Fibroblast of lung (primary cell): ENCODE measurements at places on chromosomes 7 and 10. TPM values are rescaled to one million over a fixed set of nuclear protein-coding genes. Genes with fewer than 3 reads are reported as not detected.

DNA sequence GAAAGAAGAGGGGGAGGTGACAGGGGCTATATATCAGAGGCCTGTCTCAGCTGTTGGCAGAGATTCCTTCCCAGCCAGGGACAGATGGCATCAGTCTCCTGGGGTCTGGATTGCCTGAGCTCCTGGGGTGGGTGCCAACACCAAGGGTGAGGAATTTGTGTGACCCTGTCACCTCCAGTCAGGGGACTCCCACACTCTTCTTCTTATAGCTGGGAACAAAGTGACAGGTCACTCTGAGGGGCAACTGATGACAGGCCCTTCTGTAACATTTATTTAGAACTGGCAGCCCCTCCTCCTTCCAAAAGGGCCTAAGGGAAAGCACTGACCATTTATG is 53.7 kb upstream of the DUSP5 start:
- no peak for DNase-seq

GRCh38 chr7:146652176-146652575 is 535.6 kb downstream of the CNTNAP2 start:
- DNase-seq = no peak

DNA sequence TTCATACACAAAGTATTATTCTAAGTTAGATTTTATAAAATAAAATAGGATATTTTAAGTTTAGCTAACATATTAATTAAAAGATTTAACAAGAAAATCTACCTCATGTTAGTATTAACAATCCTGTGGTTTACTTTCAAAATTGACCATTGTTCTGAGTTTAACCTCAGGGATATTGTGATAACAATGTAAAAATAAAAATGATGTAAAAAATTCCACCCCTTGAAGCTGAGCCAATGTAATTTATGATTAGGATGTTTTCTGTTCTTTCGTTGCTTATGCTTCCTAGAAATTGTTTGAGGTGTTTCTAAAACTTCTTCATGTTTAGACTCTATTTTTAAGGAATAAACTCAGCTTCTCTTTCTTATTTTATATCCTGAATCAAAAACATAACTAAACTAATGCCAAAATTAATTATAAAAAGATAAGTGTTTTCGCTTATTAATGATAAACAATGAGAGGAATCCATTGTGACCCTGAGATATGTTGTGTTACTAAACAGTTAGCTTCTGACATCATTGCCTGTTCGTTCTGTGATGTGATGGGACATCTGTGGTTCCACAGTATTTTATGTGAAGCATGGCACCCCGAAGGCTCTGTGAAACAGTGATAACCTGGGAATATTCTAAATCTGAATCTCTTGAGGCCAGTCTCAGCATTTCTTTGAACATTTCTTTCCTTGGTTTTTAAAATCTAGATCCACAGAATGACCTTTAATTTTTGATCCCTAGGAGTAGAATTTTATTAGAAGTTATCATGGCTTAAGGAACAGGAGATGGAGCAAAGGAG is 340.8 kb downstream of the ARL4A start:
- DNase-seq = no peak

DNA sequence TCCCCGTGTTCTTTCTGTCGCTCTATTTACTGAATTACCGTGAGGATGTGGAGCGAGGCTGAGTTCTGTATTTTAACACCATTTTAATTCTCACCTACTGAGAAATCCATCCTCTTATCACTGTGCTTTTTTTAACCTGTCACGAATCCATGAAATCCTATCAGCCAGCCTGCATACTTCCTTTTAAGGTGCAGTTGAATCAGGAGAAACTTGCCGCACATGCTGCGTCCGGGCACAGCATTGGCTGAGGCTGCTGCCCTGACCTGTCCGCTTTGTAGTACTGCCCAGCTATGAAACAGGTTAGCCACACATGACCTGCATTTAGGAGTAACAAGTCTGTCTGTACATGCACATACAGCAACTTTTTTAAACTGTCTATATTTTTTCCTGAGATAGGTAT is 82.5 kb downstream of the EGFR start:
- no peak for DNase-seq

DNA sequence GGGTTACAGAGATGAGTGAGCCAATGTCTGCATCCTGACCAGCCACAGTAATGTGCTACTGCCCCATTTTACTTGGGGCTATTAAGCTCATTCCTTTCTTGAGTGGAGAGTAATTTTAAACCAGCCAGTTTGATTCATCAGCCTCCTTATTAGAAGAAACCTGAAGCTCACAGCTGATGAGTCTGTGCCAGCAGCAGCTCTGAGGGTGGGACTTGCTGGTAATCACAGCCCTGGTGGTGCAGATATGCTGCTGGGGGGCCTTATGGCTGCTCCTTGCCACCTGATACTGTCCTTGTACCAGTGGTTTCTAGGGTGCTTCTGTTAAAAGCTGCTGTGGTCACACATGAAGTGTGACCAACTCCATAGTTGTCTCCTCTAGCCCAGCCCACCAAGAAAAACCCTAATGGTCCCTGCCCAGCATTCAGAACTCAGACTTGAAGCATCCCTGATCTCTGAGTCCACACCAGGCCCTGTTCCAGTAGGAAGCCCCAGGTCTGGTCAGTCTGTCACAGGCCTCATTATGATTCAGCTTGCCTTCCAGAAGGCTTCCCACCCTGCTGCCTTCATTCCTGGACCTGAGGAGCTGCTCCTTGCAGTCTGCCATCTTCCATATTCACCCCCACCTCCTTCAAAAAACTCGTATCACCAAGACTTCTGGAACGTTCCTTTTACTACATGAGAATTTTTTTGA is 28.9 kb upstream of the RBM20 start:
- DNase-seq = peak; percentile 57

GRCh38 chr10:90906596-90906995 is 14.3 kb downstream of the ANKRD1 start:
- DNase-seq = no peak

GRCh38 chr7:37332243-37333016 is 116.2 kb downstream of the ELMO1 start:
- no peak for DNase-seq

DNA sequence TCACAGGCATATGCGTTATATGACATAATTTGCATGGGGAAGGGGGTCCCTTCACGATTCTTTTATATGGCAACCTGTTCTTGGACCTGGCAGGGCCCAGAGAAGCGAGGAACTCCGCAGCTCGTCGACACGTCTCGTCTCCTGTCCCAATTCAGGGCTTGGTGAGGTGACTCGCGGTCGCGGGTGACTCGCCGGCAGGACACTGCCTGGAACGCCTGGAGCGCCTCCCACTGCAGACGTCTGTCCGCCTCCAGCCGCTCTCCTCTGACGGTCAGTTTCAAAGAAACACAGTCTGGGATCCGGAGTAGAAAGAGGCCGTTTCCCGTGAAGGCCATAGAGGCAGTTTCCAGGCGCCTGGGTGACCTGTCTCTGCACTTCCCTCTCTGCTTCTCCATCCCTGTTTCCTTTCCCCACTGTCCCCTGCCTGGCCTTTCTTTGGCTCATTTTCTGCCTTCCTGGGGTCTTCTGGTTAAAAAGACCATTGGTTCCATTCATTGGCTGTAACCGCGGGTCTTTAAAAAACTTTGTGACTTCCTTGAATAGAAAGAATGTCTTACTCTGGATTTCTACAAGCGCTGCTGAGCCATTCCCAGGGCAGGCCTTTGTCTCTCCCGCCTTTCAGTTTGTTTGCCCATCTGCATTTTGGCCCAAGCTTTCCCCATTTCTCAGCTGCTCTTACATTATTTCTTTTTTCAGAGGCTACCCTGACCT is 1.2 kb downstream of the UPP1 start:
- peak; percentile 61 for DNase-seq

GRCh38 chr7:37142958-37143357 is 305.7 kb downstream of the ELMO1 start:
- DNase-seq = no peak

DNA sequence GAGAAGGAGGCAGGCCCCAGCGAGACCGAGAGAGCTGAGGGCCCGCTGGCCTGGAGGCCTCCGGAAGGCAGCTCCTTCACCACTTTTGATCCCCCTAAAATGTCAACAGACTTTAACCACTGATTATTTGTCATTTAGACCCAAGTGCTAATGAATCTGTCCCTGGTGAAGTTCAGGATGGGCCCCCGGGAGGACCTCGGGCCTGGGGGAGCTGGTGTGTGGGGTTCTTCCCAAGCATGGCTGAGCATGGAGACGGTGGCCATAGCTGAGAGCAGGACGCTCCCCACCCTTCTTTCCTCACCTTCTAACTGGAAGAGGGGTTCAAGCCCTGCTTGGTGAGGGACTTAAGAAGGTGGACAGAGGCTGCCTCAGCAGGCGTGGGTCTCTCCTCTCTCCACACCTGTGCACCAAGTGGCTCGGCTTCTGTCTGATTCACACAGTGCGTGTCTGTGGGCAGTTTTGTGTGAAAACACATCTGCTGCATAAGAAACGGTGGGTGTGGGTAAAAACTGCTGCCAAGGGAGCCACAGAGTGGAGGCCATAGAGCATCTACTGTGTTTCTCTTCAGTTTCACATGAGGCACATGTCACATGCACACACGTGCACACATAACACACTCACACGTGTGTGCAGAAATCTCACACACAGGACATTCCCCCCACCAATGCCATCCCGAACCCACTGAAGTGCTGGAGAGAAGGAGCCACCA is 53.5 kb upstream of the VIPR2 start:
- no peak for DNase-seq

GRCh38 chr10:22702348-22702747 is 12.0 kb downstream of the PIP4K2A start:
- peak; percentile 38 for DNase-seq

The FRG2B gene
- total RNA-seq = not detected in 2 replicates

The JAKMIP3 gene
- under 0.01 and 0.17 TPM in 2 replicates for total RNA-seq

The LAMB1 gene
- 440 and 516 TPM in 2 replicates for total RNA-seq

The LIPK gene
- total RNA-seq = not detected in 2 replicates

The IDI2 gene
- not detected in 2 replicates for total RNA-seq

The KIF20B gene
- 6.7 and 9.2 TPM in 2 replicates for total RNA-seq
